Activated CD4-positive, CD25-positive, alpha-beta regulatory T cell treated with anti-CD3 and anti-CD28 coated beads, Interleukin-2, amount 50 U/mL, for 16 hours (primary cell): ENCODE measurements at places on chromosomes 6 and 20.

DNA sequence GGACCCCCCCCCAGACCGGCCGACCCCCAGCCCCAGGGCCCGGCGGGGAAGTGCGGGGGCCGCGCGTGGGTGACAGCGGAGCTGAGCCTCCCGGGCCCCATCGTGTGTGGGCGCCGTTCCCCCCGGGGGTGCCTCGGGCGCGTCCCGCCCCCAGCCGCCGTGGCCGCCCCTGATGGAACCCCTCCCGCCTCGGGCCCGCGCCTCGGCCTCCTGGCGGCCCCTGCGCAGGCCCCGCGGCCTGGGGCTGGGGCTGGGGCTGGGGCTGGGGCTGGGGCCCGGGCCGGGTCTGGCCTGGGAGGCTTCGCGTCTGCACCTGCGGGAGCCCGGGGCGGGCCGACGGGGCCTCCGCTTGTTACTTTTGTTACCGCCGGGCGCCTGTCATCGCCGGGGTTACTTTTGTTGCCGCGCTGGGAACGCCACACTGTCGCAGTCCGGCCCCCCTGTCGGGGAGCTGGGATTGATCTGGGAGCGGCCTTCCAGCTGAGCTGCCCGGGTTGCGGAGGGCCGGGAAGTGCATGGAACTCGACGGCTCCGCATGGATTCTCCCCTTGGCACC is 598 bp downstream of the OGFR start:
- no peak for DNase-seq

GRCh38 chr6:300494-301198 is 8.4 kb downstream of the DUSP22 start:
- DNase-seq: no peak

- no peak for DNase-seq
Observed at GRCh38 chr6:142542704-142543233, 241.0 kb downstream of the ADGRG6 start.

DNA sequence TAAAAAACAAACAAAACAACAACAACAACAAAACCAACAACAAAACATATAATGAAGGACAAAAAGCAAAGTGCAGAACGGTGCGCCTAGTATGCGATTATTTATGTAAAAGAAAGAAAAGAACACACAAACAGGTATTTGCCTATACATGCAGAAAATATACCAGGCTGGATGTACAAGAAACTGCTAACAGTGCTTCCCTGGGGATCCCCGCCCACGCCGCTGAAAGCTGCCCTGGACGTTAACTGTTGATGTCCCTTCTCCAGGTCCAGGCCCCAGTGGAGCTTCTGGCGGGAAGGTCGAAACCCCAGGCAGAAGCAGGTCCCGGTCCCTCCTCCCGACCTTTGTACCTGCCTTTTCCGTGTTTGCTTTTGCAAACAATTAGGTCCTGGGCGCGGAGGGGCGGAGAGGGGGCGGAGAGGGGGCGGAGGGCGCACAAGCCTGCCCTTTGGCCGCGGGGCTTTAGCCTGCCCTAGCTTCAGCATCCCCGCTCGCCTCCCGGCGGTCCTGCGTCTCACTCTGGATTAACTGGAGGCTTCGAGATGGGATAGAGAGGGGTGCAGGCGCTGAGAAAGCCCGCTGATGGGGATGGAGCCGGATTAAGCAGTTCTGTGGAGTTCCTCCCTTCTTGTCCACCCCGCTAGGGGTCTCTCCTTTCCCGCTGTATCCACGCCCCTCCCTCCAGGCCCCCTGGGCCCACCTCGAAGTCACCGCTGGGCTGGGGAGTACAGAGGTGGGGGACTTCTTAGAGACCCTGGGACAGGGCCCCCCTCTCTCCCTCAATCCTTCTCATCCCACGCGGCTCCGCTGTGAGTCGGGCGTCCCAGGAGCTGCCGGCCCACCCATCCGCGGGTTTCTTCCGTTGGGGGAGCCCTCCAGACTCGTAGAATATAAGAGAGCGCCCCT is 8.2 kb upstream of the AHCY start:
- no peak for DNase-seq

DNA sequence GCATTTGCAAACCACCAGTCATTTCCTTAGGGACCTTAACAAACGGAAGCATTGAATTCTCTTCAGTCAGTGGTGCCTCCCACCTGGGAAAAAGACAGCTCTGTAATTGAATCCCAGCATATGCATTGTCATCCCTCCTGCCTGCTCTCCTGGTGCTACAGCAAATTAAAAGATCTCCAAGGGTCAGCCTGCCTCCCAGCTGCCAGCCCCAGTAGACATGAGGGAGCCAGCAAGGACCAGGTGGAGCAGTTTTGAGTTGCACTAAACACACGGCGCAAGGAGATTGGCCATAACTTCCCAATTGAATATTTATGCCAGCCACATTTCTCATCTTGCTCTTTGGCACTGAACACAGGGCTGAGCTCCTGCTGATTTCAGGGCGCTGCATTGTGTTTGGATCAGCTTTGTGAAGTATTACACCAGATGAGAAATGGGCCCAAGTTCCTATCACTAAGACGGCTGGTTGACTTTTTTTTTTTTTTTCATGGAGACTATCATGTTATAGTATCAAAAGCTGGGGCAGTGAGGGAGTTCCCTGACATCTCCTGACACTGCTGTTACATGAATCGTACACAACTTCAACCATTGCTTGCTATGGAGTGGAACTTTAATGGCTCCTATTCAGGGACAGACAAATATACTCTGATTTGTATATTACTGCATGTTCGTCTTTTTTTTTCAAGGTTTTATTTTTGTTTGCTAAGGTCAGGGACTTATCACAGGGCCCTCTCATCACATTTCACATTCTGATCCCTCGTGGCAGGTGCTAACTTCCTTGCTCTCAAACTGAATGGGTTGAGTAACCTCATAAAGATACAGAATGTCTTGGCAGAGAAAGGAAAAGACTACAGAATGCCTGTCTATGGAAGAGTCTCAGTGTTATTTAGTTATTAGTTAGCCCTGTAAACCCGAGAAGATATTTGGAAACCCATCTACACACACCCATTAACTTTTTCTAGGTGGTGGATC is 191.1 kb downstream of the EYA4 start:
- DNase-seq: no peak

GRCh38 chr20:58985656-58986055 is 4.6 kb downstream of the NELFCD start:
- no peak for DNase-seq
